Astrocyte (in vitro differentiated cells and primary cell): ENCODE measurements at places on chromosomes 16 and 17.

- H3K27me3 ChIP-seq, result no peaks in the 10 kb centered on the region
- H3K27ac ChIP-seq, result no peak overlapping the region
- no peak overlapping the region for H3K4me3 ChIP-seq
- H3K36me3 ChIP-seq, result no peaks in the 10 kb centered on the region
- H3K4me1 ChIP-seq, result peaks cover 8% of the 10 kb centered on the region
These were observed 29.8 kb downstream of the STAT3 start for GRCh38 chr17:42358434-42358833.

DNA sequence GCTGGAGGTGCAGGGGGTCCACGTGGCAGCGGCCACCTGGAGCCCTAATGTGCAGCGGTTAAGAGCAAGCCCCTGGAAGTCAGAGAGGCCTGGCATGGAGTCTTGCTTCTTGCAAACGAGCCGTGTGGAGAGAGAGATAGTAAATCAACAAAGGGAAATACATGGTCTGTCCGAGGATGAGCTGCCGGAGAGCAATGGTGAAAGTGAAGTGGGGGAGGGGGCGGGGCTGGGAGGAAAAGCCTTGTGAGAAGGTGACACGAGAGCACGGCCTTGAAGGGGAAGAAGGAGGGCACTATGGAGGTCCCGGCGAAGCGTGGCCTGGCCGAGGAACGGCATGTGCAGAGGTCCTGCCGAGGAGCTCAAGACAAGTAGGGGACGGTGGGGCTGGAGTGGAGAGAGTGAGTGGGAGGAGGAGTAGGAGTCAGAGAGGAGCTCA is 6.0 kb upstream of the SERPINF1 start:
- DNase-seq, result no peak
- no peaks in the 10 kb centered on the region for H3K36me3 ChIP-seq
- no peaks in the 10 kb centered on the region for H3K4me1 ChIP-seq
- H3K27me3 ChIP-seq, result peaks cover 4% of the 10 kb centered on the region
- no peak overlapping the region for H3K4me3 ChIP-seq
- H3K27ac ChIP-seq, result no peak overlapping the region

GRCh38 chr16:9256196-9256595 is 164.8 kb downstream of the HAPSTR1 start:
- no peak overlapping the region for H3K4me3 ChIP-seq
- DNase-seq, result no peak
- H3K36me3 ChIP-seq, result no peaks in the 10 kb centered on the region
- no peaks in the 10 kb centered on the region for H3K27me3 ChIP-seq

GRCh38 chr17:81285179-81285878 is 9.8 kb downstream of the SLC38A10 start:
- DNase-seq, result peak; percentile 6
- H3K36me3 ChIP-seq, result peaks cover 5% of the 10 kb centered on the region
- H3K27me3 ChIP-seq, result no peaks in the 10 kb centered on the region
- peaks cover 12% of the 10 kb centered on the region for H3K4me1 ChIP-seq
- peak overlapping the region; percentile 33 for H3K27ac ChIP-seq
- peak overlapping the region; percentile 31 for H3K4me3 ChIP-seq

- H3K4me3 ChIP-seq, result no peak overlapping the region
- H3K27me3 ChIP-seq, result no peaks in the 10 kb centered on the region
- peak overlapping the region; percentile 43 for H3K27ac ChIP-seq
- peaks cover 32% of the 10 kb centered on the region for H3K4me1 ChIP-seq
- peak; percentile 68 for DNase-seq
These were observed 42.7 kb downstream of the CMIP start for GRCh38 chr16:81487301-81487720.

DNA sequence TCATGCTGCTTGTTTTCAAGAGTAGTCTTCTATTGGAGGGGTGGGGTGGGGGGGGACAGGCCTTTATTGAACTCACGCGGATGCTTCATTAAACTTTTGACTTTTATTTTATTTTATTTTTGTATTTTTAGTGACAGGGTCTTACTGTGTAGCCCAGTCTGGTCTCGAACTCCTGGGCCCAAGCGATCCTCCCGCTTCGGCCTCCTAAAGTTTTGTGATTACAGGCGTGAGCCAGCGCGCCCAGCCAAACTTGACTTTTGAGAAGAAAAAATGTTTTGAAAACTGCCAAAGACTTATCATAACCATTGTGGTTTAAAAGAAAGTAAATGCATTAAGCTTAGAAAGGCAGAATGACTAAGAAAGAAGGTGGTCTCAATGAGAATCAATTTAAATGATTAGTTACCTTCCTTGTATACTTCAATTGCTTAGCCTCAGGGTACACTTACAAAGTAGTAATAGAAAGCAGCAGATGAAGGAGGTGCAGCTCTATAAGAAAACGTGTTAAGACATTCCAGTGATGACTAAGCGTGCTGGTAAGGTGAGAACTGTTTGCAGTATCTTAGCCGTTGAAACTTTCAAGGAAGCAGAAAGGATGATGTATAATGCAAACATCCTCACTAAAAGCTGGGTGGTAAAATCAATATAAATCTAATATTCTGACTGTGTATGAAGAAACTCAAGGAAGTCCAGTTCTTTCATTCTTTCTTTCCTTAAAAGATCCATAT is 1.2 kb downstream of the AP2B1 start:
- H3K36me3 ChIP-seq, result no peaks in the 10 kb centered on the region
- peak overlapping the region; percentile 94 for H3K27ac ChIP-seq
- DNase-seq, result peak; percentile 80

GRCh38 chr16:5854027-5854426 is 756.4 kb upstream of the EEF2KMT start:
- H3K4me3 ChIP-seq, result no peak overlapping the region
- no peaks in the 10 kb centered on the region for H3K27me3 ChIP-seq
- no peaks in the 10 kb centered on the region for H3K36me3 ChIP-seq
- no peak for DNase-seq

GRCh38 chr16:87295661-87296531 is 21.3 kb downstream of the C16orf95 start:
- DNase-seq, result no peak
- no peak overlapping the region for H3K4me3 ChIP-seq
- H3K27ac ChIP-seq, result no peak overlapping the region
- H3K4me1 ChIP-seq, result no peaks in the 10 kb centered on the region
- H3K36me3 ChIP-seq, result no peaks in the 10 kb centered on the region

DNA sequence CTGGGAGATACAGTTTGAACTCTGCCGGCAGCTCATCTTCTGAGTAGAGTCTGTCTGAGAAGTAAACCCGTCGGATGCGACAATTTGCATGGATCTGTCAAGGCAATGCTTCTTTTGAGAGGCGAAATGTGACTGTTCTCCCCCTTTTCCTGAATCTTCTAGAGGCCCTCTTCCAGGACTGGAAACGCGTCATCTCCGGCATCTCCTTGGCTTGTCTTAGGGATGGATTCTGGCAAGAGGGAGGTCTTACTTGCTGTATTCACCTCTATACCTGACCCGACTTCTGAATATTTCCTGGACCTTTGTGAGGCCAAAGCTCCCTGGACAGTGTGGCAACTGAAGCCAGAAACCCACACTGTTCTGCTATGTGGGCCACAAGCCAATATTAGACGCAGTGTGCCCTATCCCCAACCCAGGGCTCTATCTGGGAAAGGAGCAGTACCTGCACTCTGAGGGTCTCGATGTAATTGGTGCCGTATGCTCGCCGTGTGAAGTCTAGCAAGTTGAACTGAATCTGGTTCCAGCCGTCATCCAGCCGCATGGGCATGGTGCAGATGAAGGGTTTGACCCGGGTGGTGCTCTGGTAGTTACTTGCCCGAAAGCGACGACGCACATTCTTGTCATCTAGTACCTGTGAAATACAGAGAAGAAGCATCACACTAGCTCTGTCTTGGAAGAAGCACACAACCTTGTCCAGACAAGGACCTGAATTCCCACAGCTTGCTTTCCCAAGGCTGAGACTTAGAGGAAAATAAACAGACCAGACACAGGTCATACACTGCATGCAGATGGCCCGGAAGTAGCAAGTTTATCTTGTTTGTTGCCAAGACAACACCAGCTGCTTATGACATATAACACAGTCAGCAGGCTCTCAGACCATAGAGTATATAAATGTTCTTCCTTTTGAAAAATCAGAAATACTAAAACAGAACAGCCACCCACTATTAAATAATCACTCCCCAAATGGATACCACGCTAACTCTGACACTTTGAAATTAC is 14.1 kb downstream of the CFAP20 start:
- H3K4me1 ChIP-seq, result peaks cover 17% of the 10 kb centered on the region
- no peak for DNase-seq
- no peak overlapping the region for H3K27ac ChIP-seq
- no peaks in the 10 kb centered on the region for H3K27me3 ChIP-seq

DNA sequence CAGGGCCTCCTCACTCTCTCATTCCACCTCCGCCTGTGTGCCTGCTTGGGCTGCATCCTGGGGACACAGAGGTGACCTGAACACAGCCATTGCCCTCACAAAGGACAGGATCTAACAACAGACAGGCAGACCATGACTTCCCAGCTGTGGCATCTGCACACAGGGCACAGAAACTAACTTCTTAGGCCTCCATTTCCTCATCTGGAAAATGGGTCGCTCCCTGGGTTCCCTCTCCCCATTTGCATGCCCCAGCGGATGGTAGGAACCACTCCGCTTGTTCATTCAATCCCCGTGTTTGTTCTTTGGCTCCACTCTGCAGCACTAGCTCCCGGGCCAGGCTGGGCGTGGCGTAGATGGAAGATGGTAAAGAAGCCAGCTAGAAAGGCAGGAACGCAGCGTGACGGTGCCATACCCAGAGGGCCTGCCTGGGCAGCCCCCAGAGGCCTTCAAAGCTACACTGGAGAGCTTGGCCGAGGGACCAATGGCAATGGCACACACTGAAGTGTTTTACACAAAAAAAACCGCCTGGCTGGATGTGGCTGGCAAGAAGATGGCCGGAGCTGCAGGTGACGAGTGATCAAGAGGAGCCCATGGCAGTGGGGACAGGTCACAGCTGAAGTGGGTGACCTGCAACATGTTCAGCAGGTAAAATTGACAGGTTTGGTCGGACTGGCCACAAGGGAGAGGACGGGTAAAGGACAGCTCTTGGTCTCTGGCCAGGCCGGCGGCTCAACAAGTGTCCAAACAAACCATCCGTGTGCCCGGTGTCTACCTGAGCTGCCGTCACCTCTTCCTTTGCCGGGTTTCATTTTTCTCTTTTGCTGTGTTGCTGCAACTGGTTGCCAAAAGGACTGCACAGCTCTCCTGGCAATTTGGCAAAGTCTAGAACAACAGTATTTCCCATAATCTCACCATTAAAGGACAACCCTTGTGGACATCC is 66.9 kb downstream of the SOCS1 start:
- H3K36me3 ChIP-seq, result no peaks in the 10 kb centered on the region
- H3K27me3 ChIP-seq, result no peaks in the 10 kb centered on the region
- H3K27ac ChIP-seq, result no peak overlapping the region
- peaks cover 13% of the 10 kb centered on the region for H3K4me1 ChIP-seq

- H3K4me3 ChIP-seq, result no peak overlapping the region
- peaks cover 12% of the 10 kb centered on the region for H3K27me3 ChIP-seq
- H3K4me1 ChIP-seq, result peaks cover 15% of the 10 kb centered on the region
- H3K36me3 ChIP-seq, result no peaks in the 10 kb centered on the region
- no peak overlapping the region for H3K27ac ChIP-seq
These were observed 4.6 kb downstream of the ANKRD13B start for GRCh38 chr17:29597361-29598172.

GRCh38 chr17:44280392-44280937 is 12.5 kb upstream of the SLC4A1 start:
- H3K27me3 ChIP-seq, result no peaks in the 10 kb centered on the region
- H3K4me3 ChIP-seq, result no peak overlapping the region
- H3K36me3 ChIP-seq, result no peaks in the 10 kb centered on the region

GRCh38 chr16:70777973-70778406 is 23.0 kb downstream of the VAC14 start:
- no peak overlapping the region for H3K4me3 ChIP-seq
- peaks cover 23% of the 10 kb centered on the region for H3K36me3 ChIP-seq
- no peak for DNase-seq

GRCh38 chr16:86975445-86975844 is 341.7 kb downstream of the C16orf95 start:
- H3K4me3 ChIP-seq, result no peak overlapping the region
- H3K36me3 ChIP-seq, result no peaks in the 10 kb centered on the region
- H3K27ac ChIP-seq, result peak overlapping the region; percentile 24

DNA sequence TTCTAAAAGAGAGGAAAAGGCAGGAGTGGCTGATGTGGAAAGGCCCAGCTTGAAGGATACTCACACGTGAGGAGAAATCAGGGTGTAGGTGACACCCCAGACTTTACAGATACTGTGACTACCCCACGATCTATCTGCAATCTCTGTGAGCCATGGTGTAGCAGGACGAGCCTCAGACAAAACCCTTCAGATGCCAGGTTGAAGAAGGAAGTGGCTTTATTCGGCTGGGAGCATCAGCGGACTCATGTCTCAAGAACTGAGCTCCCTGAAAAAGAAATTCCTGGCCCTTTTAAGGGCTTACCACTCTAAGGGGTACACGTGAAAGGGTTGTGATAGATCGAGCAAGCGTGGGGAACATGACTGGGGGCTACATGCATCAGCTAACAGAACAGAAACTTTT is 4.7 kb upstream of the SLC6A4 start:
- H3K4me3 ChIP-seq, result no peak overlapping the region
- DNase-seq, result no peak
- H3K27ac ChIP-seq, result no peak overlapping the region
- H3K4me1 ChIP-seq, result peaks cover 20% of the 10 kb centered on the region

DNA sequence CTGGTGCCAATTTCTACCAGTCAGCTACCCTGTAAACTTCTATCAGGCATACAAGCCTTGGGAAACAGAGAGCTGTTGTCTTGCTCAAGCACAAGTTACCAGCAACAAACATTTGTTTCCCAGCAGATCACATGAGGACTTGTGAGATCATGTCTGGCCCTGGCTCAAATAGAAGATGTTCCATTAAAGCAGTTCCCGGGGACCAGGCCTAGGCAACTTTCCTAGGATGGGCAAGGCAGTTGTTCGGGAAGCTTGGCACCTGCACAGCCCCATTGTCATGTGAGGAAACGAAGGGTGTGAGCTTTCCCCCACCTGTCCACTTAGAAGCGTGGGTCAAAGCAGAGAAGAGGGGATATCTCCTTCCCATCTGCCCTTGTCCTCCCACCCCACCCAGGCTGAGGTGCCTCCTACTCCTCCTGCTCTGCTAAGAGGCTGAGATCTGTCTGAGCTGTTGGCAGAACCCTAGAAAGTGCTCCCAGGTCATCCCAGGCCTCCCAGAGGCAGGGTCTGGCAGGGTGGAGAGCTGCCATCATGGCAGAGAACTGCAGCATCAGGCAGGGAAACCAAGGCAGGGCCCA is 11.2 kb upstream of the SLC47A2 start:
- H3K36me3 ChIP-seq, result no peaks in the 10 kb centered on the region
- peaks cover 7% of the 10 kb centered on the region for H3K27me3 ChIP-seq
- H3K4me1 ChIP-seq, result no peaks in the 10 kb centered on the region
- no peak overlapping the region for H3K4me3 ChIP-seq

DNA sequence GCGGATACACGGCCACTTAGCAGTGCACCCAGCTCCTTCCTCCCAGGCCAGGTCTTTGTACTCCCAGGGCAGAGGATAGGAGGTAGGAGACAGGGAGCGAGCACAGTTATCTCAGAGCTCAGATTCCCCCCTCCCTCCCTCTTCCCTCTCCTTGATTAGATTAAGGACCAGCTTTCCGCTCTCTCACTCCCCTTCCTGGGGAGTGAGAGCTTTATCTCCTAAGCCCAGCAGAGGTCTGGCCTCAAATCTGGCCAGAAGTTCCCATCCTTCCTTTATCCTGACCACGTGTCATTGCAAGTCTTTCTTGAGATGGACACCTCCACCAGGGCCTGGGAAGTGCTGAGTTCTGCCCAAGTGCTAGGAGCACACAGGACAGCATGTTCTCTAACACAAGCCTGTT is 5.1 kb downstream of the ARL4D start:
- H3K36me3 ChIP-seq, result no peaks in the 10 kb centered on the region
- H3K4me3 ChIP-seq, result no peak overlapping the region
- peaks cover 43% of the 10 kb centered on the region for H3K4me1 ChIP-seq
- H3K27ac ChIP-seq, result no peak overlapping the region
- no peak for DNase-seq
